ENCODE measurements at places on chromosomes 5 and 9.

DNA sequence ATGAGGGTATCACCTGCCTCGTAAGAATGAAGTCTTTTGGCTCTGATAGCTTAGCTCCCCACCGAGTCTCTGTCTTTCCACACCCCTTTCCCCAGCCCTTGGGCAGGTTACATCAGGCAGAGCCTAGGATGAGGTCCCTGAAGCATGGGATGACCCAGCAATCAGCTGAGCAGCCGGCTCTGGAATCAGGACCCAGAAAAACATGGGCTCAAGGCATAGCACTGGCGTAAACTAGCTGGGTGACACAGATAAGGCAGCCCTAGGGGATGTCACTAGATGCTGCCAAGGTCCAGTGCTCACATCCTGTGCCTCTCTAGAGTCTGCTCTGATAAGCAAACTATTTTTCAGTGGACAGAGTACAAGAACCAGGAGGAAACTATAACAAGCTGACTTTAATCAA lies 26.6 kb downstream of the IDNK start:
- DNase-seq: no peak

DNA sequence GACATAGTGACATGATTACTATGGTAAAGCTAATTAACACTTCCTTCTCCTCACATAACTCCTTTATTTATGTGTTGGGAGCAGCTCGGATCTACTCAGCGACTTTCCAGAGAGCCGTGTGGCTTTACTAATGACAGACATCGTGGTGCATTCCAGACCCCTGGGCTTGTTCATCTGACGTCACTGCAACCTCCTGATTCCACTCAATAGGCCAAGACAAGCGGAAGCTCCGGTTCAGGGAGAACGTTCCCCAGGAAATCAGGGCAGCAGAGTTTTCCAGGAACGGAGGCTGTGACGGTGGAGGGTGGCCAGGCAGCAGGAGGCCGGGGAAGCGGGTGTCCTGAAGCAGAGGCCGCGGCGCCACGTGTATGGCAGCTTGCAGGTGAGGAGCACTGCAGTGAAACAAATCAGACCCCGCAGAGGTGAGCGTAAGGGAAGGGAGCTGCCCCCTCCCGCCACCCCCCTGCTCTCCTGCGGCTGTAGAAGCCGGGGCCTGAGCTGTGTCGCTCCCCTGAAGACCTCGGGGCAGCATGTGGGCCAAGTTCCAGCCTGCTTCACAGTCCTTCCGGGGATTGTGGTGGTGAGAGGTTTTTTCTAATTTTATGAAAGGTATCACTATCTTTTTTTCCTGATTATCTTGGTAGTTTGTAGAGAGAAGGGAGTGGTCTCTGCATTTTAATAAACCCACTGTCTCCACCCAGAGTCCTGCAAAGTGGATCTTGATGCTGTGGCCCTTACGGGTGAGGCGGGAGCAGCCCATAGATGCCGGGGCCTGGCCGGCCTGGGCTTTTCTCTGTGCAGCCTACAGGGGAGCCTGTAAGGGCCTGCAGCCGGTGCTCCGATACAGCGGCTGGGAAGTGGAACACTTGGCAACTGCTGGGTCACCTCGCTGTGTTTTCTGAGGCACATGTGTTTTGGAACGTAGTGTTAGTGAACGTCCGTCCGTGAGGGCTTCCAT lies 220.4 kb upstream of the IRX4 start:
- no peak for DNase-seq

DNA sequence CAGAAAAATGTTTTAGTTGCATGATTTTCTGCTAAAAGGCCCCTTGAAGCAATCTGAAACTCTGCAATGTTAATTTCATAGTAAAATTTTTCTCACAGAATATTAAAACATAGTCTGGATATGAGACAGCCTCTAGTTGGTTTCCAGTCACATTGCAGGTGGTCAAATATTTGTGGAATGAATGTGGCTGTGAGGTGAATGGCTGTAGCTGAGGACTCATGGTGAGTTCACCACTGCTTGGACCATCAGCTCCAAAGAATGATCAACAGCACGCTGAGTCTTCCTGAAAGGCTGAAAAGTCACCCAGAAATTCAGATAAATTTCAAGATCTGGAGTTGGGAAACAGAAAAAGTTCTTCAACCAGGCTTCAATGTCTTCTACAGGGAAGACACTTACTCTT lies 79.8 kb downstream of the MAT2B start:
- no peak for DNase-seq

DNA sequence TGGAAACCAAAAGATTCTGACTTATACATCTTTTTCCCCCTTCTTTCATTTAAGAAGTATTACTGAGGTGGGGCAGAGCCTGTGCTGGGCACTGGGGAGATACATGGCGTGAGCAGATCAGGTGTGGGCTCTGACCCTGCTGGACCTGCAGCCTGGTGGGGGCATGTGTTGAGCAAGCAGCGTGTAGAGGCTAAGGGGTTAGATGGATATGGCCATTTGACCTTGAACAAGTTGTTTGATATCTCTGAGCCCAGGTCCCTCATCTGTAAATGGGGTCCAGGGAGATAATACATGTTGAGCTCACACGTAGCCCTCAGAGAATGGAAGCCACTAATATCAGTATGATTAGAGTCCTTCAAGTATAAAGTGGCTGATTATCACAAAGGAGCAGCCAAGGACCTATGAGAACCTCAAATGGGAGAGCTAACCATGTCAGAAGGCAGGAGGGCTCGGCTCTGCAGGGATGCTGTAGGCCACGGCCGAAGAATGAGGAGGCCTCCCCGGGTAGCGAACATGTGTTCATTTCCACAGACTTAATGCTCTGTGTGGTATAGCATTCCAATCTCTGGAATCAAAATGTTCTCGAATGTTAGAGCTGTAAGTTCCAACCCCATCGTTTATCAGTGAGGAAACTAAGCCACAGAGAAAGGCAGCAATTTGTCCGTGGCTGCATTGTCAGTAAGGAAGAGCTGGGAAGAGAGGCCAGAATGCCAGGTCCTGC lies 15.4 kb upstream of the ANGPTL2 start:
- DNase-seq: no peak

- no peak for DNase-seq
Observed at GRCh38 chr5:77155179-77155785, 55.2 kb upstream of the PDE8B start.

- DNase-seq: no peak
Observed at GRCh38 chr5:24643880-24644279, 898 bp downstream of the CDH10 start.

DNA sequence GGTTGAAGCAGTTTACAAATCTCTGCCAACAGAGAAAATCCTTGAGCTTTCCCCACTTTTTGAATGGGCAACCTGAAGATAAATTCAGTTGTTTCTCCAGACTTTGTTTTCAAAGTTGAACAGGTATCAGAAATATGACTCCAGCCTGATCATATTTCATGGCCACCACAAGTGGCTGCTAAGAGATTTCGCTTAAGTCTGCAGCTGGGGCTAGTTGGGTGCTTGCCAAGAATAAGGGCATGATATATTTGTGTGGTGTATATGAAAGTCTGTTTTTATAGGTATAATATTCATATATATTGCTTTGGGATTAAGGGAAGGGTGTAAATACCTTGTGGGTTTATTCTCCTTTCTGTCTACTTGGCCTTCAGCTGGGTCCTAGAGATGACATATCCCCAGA lies 168.4 kb upstream of the GDNF start:
- DNase-seq: no peak

DNA sequence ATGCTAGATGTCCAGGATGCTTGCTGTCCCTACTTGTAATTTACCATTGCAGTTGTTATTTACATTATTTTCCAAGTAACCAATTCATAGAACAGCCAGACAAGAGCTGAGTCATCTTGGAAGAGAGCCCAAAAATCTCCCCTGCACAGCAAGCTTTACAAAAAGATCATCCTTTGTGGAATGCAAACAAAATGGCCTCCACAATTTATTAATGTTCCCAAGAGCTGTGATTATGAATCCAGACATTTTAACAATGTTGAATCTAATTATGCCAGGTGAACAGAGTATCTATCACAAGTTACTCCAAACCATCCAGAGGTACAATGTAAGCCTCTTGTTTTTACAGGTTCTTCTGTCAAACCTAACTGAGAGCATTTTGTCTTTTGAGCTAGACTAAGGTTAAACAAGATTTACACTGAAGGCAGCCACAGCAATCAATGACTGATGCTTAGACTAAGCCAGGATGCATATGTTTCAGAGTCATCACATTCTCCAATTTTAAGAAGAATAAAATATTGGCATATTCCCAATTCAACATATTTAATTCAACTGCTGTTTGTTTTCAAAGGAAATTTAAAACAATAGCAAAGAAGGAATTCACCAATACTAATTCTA lies 95.3 kb upstream of the SLC12A2 start:
- no peak for DNase-seq

- DNase-seq: no peak
Observed at GRCh38 chr5:134592141-134592746, 40.4 kb downstream of the SAR1B start.

GRCh38 chr9:105385381-105385985 lies 62.4 kb upstream of the FSD1L start:
- DNase-seq: no peak

- DNase-seq: no peak
Observed at GRCh38 chr5:124546643-124547042, 199.8 kb downstream of the ZNF608 start.

DNA sequence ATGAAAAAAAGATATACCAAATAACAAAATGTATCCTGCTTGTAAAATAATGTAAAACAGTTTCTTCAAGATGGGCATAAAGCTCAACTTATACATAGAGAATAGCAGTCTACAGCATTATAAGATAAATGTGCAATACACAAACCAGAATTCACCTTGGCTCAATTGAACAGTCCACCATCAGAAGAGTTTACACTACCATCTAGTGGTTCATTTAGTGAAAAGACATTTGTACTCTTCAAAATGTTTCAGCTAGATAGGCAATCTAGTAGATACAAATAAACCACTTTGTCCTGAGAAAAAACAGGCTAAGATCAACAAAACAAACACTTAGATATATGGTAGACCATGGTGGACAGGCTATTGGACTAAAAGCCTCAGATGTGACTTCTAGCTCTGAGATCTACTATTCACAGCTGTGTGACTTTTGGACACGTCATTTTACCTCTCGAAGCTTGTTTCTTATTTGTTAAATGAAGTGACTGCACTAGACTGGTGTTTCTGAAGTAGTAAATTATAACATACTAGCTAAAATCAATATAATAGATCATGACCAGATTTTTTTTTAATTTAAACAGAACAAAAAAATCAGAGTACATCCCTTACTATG lies 22.1 kb upstream of the TPD52L3 start:
- no peak for DNase-seq

- no peak for DNase-seq
Observed at GRCh38 chr5:178143901-178144300, 9.8 kb downstream of the NHP2 start.

GRCh38 chr5:68528821-68529273 lies 313.3 kb downstream of the PIK3R1 start:
- no peak for DNase-seq

DNA sequence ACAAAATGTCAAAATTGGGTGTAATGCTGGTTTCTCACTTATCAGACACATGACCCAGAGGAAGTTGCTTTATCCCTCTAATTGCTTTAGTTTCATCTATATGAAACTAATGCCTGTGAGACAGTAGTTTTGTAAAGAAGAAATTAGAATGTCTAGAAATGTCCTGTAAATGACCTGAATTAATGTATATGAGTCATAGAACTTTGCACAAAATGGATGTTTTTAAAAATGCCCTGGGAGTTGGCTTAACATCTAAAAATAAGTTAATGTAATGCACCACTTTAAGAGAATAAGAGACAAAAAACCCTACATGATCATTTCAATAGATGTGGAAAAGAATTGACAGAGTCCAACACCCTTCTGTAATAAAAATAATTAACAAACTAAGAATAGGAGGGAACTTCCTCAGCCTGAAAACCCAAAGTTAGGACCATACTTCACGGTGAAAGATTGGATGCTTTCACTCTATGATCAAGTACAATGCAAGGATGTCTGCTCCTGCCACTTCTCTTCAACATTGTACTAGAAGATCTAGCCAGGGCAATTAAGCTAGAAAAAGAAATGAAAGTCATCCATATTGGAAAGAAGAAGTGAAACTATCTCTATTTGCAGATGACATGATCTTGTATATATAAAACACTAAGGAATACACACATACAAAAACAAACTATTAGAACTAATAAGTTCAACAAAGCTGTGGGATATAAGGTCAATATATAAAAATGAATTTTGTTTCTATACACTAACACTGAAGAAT lies 117.9 kb downstream of the MELK start:
- no peak for DNase-seq

DNA sequence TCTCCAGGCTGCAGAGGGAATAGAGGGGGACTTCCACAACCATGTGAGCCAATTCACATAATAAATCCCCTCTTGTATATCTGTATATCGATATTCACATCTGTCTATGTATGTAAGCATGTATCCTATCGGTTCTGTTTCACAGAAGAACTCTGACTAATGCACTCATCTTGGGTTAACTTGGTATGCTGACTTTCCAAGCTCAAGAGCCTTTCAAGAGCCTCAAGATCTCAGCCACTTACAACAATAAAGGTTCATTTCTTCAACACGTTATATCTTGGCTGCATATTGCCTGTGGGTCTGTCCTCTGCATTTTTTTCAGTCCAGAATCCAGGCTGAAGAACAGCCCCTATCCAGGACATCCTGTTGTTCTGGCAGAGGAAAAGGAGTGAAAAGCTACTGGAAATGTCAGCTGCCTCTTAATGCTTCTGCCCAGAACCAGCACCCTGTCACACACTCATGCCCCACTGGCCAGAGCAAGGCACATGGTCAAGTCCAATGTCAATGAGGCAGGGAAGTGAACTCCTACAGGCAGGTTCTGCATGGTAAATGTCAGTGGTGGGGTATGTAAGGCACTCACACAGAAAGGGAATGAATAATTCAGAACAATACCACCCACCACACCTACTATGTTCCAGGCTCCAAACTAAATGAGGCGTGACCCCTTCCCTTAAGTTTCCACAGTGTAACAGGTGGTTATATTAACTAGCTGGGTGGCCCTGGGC lies 91.6 kb upstream of the ICE1 start:
- DNase-seq: no peak

DNA sequence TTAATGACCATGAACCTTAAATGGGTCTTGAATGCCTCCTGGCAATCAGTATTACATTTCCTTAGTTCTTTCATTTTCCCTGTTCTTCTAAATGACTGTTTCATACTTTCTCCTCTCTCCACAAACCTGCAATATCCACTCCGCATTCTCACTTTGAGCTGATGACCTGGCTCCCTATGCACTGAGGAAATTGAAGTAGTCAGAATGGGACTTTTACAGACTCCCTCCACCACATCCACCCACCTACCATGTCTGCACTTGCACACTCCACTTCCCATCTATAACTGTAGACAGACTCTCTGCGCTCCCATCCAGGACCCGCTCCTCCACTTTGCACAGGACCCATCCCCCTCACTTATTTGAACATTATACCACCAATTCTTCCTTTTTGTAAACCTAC lies 36.2 kb upstream of the GZMA start:
- DNase-seq: no peak

- no peak for DNase-seq
Observed at GRCh38 chr5:77024490-77024889, 5.7 kb upstream of the AGGF1 start.

GRCh38 chr9:89686126-89686525 lies 81.3 kb downstream of the GADD45G start:
- no peak for DNase-seq

GRCh38 chr5:93676704-93677103 lies 64.7 kb downstream of the POU5F2 start:
- DNase-seq: no peak

Data from SIG-M5 (cell line).